ENCODE measurements at places on chromosomes 6 and 20. TPM values are rescaled to one million over a fixed set of nuclear protein-coding genes. Genes with fewer than 3 reads are reported as not detected.
A peak's percentile ranks its signal among the peaks of the same experiment; 100 is the strongest.

GRCh38 chr6:38185752-38186151 lies 366.2 kb downstream of the ZFAND3 start:
- DNase-seq: no peak

MED23 gene
- 59.5 TPM for total RNA-seq

GRCh38 chr6:4480788-4481735 lies 295.1 kb upstream of the CDYL start:
- DNase-seq: no peak

SLC22A1 gene
- 0.89 TPM for total RNA-seq

DNA sequence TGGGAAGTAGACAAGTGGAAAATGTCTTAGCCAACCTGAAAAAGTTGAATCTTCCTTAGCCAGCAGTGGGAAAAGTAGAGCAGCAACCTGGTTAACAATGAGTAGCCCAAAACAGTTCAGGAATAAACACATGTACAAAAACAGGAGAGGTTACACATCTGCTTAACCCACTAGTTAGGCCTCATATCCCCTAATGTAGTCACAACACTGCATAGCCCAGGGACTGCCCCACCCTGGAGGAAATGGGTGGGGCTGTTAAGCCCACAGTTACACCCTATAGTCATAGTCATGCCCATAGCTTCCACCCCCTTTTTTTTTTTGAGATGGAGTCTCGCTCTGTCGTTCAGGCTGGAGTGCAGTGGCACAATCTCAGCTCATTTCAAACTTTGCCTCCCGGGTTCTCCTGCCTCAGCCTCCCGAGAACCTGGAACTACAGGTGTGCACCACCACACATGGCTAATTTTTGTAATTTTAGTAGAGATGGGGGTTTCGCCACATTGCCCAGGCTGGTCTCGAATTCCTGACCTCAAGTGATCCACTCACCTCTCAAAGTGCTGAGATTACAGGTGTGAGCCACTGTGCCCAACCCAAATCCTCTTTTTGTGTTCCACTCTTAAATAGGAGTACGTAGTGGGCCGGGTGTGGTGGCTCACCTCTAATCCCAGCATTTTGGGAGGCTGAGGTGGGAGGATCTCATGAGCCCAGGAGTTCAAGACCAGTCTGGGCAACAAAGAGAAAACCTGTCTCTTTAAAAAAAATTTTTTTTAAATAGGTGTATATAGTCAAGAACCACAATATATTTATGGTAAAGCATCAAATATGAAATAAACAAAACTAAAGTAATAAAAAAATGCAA lies 24.5 kb downstream of the ILRUN start:
- peak; percentile 75 for DNase-seq

DNA sequence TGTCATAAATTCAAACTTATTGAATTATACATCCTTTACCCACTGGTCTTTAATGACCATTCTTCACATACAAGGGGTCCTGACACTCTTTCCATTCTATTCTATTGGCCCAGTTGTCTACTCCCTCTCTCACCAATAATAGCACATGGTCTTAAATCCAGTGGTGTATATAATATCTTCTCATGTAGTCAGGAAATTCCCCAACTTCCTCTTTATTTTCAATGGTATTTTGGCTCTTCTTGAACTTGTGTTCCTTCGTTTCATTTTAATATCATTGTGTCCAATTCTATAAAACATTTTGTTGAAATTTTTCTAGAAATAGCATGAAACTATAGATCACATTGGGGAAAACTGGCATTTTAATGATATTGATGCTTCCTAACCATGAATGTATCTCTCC lies 36.8 kb downstream of the PSMB9 start:
- no peak for DNase-seq

OPRM1 gene
- total RNA-seq: not detected

DNA sequence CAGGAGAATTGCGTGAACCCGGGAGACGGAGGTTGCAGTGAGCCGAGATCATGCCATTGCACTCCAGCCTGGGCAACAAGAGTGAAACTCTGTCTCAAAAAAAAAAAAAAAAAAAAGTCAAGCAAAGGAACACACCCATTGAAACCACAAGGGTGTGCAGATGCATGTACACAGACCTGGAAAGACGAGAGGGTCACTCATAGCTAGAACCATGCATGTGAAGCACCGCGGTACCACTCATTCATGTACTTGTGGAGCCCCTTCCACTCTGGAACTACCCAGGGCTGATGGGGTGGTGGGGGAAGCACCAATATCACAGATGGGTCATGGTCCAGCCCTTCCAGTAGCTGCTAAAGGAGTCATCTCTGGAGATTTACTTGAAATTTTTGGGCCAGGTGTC lies 7.4 kb upstream of the TJAP1 start:
- no peak for DNase-seq

DNA sequence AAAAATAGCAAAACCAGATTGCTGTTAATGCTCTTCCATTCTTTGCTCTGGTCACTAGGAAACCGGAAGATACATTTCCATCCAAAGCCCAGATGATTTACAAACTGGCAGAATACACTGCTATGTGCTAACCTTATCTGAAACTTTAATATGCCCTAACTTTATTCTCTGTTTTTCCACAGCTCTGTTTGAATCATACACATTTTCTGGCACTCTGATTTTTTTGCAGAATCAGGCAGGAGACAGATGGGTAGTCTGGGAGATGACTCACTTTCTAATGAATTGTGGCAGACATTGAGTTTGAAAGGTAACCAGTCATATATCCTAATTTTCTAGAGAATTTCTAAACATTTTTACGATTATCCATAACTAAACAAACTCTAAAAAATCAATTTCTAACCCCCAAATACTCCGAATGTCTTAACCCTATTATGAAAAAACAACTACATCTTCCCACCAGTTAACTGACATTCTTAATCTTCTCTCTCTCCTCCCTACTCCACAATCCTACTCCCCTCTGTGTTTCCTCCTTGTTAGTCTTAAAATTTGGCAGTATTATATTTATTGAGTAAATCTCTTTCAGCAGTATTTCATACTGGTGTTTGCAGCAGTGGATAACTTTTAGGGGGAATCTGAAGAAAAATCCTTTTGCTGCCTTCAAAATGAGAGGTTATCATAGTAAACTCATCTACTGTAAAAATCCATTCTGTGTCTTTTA lies 63.5 kb downstream of the MAN1A1 start:
- DNase-seq: no peak

PACRG gene
- total RNA-seq: 0.66 TPM

DNA sequence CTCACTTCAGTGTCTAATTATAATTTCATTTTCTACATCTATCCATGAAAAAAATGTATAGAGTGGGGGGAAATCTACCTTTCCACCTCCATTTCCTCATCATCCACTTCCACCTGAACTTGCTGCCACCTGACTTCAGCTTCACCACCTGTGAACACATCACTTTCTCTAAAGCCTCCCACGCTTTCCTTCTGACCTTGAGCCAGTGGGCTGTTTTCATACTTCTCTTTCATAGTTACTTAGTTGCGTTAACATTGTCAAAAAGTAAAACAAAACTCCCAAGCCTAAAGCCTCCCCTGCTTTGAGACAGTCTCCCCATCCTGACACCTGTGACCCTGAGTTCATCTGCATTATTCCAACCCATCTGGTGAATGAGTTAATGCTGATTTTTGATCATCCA lies 47.3 kb downstream of the KLHL31 start:
- no peak for DNase-seq

BMP5 gene
- not detected for total RNA-seq

GRCh38 chr6:114783083-114783482 lies 440.3 kb upstream of the HS3ST5 start:
- no peak for DNase-seq

CRIP3 gene
- 1.8 TPM for total RNA-seq

DNA sequence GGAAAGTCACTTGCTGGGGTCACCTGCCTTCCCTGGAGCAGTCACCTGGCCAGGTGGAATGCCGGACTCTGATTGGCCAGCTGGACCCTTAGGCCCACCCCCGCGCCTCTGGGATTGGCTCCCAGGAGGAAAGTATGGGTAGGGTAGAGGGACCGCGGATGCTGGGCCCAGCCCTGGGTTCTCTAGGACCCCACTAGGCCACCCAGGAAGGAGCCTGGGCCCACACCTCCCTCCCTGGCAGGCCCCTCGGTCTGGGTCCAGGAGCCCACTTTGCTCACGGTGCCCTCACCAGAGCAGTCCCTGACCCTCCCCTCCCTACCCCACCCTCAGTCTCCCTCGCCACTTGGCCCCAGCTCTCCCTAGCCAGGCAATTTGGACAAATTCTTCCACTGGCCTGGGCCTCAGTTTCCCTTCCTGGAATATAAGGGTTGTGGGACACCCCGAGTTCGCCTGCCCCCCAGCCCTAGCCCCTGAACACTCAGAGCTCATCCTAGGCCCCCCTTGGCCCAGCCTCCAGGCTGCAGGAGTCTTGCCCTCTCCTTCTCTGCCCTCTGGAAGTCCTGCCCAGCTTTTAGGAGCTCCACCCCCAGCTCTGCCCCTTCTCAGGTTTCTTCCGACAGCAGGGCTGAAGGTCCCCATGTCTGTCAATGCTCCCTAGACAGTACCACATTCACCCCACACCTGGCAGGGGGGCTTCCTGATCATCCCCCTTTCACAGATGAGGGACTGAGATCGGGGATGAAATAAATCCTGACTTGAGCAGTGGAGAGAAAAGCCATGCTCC lies 299.6 kb downstream of the TAF4 start:
- DNase-seq: no peak

ZC2HC1B gene
- not detected for total RNA-seq

- DNase-seq: no peak
Observed at GRCh38 chr6:34953061-34954025, 64.3 kb downstream of the ANKS1A start.

TMEM74B gene
- 0.17 TPM for total RNA-seq

FIG4 gene
- 4.0 TPM for total RNA-seq

RIPPLY2 gene
- total RNA-seq: not detected

- DNase-seq: no peak
Observed at GRCh38 chr6:109117346-109118035, 22.2 kb downstream of the CEP57L1 start.

DNA sequence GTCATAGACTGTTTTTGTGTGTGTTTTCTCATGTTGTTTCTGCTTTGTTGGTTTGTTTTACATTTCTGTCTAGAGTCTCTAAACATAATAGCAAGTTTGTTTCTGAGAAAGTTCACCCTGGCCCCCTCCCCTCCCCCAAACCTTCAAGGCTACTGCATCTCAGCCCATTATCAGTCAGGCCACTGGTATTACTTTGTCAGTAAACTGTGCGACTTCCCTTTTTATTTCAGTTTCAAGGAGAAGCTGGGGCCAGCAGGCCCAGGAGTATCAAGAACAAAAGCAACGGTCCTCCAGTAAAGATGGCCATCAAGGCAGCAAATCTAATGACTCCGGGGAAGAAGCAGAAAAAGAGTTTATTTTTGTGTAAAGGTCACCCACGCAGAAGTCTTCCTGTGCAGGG lies 32.8 kb upstream of the SCGN start:
- no peak for DNase-seq

L3MBTL1 gene
- 10.5 TPM for total RNA-seq

DNA sequence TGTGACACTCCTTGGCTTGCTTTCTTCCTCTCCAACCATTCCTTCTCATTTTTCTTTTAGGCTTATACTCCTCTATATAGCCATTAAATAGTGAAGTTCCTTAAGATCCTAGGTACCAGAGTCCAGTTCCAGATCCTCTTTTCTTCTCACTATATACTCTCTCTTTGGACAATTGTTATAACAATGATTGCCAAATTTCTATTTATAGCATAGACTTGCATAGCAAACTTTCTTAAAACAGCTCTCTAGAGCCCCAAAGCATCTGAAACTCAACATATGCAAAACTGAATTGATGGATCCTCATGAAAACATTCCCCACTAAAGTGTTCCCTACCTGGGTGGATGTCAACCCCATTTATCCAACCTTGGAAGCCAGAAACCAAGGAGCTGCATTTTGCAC lies 13.4 kb downstream of the PHIP start:
- DNase-seq: no peak

DNA sequence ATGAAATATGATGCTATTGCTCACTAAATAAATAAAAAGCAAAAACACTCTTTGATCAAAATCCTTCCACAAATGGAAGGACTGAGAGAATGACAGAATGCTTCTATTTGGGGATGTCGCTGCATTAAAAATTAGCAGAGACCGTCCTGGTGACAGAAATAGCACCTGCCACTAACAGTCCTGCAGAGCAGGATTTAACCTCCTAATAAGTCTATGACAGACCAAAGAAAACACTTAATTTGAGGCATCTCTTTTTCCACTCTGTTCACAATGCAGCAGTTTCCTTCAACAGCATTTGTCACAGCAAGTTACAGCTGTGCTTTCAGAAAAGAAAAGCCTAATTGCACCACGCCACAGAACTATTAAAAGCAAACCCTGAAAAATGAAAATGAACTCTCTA lies 140.6 kb upstream of the BEND6 start:
- DNase-seq: no peak

SIRPB1 gene
- 8.6 TPM for total RNA-seq

- peak; percentile 75 for DNase-seq
Observed at GRCh38 chr6:3162565-3163247, 5.4 kb upstream of the TUBB2A start.

- no peak for DNase-seq
Observed at GRCh38 chr20:38414769-38415450, 20.2 kb downstream of the SNHG17 start.

DNA sequence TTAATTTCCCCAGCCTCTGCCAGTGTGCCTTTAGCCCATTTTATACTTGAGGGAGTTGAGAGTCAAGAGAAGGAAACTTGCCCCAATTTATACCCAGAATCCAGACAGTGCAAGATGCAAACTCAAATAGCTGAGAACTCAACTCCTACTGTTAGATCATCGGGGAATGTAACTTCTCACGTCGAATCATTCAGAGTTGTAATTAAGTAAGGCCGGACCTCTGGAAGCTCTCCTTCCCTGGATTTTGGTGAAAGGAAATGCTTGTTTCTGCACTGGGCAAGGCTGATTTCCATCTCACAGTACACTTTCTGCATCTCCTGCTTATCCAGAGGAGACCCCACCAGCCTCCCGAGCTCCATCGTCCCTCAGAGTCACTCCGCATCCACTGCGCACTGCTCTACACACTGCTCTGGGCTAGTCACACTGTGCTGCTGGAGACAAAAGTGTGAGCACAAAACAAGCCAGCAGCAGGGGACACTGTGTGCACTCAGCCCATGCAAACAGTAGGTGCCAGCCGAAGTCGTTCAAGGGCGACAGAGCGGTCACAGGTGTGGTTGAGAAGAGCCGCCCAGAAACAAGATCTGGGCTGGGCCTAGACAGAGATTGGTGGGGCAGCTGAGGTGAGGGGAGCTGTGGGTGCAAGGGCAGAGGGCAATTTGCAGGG lies 150.4 kb upstream of the QKI start:
- no peak for DNase-seq

DNA sequence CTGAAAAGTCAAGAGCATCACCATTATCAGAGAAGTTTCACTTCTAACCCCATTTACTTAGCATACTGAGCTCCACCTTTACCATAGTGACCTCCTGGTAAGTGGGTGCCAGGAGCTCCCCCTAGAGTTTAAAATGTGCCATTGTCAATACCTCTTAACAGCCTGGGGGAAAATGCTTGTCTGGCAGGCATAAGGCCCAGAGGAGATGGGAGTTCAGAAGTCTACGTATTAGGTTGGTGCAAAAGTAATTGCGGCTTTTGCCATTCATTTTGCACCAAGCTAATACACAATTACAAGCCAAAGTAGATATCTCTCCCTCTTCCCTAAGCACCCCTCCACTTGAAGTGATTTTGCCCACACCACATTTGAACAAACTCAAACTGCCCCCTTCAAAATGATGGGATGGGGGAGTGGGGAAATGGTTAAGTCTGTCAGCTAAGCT lies 919.0 kb downstream of the KIF16B start:
- DNase-seq: no peak
